NCI-H187 (cell line): ENCODE measurements at places on chromosomes 13 and 19.

DNA sequence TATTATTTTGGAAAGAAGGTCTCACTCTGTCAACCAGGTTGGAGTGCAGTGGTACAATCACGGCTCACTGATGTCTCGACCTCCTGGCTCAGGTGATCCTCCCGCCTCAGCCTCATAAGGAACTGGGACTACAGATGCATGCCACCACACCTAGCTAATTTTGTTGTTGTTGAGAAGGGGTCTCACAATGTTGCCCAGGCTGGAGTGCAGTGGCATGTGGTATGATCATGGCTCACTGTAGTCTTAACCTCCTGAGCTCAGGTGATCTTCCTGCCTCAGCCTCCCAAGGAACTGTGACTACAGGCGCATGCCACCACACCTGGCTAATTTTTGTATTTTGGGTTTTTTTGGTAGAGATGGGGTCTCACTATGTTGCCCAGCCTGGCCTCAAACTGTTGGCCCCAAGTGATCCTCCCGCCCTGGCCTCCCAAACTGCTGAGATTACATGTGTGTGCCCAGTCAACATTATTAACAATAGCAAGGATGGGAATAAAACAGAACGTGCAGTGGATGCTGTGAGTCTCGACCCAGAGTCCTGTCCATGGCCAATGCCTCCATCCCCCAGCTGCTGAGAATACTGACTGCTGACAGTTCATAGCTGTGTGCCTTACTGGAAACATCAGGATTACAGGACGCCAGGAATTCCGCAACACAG is 5.4 kb upstream of the MBD3L3 start:
- no peak for DNase-seq

GRCh38 chr13:73146707-73147106 is 87.9 kb downstream of the KLF5 start:
- DNase-seq = no peak

GRCh38 chr19:18650021-18650390 is 13.2 kb downstream of the KLHL26 start:
- no peak for DNase-seq

GRCh38 chr19:30555075-30555790 is 183.0 kb downstream of the ZNF536 start:
- no peak for DNase-seq

DNA sequence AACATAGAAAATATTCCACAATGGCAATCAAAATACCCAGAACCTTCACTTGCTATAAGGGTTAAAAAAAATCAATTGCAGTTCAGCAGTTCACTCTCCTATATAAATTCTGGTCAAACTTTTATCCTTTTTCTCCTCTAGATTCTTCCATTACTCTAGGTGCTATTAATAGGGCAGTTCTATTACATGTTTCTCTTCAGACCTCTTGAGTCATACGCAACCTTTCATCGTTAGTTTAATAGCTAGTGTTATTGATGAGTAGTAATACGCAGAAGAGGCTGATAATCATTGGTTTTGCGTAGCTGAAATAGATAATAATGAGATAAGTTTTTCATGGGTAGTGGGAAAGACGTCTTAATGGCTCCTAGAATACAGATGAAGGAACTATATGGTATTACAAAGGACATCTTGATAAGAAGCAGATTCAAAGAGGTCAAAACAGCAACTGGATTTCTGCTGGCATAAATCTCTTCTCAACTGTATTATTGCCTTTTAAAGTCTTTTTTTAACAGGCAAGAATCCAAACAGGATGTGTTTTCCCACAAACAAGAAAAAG is 118.3 kb upstream of the STARD13 start:
- DNase-seq = no peak

DNA sequence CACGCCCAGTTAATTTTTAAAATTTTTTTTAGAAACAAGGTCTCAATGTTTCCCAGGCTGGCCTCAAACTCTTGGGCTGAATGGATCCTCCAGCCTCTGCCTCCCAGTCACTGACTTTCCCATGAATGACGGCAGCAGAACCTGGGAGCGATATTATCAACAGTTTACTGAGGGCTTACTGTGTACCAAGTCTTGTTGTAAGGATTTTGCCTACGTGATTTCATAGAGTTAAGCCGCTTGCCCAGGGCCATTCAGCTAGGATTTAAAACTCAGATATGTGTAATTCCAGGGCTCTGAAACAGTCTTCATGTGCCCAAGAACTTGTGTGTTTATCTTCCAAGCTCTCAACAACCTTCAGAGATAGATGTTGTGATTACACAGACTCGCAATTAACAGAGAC is 6.0 kb upstream of the KXD1 start:
- DNase-seq = no peak

- DNase-seq = no peak
Measured at GRCh38 chr13:93727211-93728141, 500.9 kb downstream of the GPC6 start.

DNA sequence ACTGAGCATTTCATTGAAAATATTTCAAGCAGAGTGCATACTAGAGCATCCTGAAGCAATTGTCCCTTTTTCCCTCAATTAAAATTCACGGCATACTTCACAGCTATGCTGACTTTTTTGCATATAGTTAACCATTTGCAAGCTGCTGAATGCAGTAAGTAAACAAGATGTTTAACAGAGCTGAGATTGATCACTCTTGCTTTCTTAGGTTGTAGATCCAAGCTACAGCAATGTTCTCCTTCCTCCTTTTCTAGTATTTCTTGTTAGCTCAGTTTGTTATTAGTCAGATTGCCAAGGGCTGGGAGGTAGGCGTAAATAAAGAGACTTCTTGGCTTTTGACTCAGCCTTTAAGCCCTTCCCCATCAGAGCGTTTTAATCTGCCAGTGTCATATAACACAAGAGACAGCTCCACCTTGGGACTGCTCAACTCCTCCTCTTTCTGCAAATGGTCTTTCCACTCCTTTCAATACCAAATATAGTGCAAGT is at the start of gene SLITRK6:
TSS of gene SLITRK6 (minus strand) at position 323 of the 486 bp plus-strand sequence. CDS start 2,911 bp downstream, outside the sequence.
- no peak for DNase-seq

GRCh38 chr19:8149261-8150094 is at the start of gene FBN3:
Gene FBN3, minus strand, starts transcription at chr19:8149592. Its CDS starts 2,112 bp downstream, at chr19:8147480.
- no peak for DNase-seq

DNA sequence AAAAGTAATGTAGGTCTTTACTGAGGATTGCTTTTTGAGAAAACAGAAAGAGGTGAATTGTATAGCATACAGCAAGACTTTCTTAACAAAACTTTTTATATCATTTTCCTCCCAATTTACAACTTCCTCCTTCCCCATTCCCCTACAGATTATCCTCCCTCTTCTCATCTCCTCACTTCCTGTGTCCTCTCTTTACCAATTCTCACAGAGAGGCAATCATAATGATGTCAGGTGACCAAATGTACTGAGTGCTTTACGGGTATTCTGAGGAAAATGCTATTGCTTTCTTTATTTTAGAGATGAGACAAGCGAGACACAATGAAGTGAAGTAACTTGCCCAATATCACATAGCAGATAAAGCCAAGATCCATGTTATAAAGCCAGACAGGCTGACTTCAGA is 1.7 kb upstream of the MTMR6 start:
- no peak for DNase-seq

DNA sequence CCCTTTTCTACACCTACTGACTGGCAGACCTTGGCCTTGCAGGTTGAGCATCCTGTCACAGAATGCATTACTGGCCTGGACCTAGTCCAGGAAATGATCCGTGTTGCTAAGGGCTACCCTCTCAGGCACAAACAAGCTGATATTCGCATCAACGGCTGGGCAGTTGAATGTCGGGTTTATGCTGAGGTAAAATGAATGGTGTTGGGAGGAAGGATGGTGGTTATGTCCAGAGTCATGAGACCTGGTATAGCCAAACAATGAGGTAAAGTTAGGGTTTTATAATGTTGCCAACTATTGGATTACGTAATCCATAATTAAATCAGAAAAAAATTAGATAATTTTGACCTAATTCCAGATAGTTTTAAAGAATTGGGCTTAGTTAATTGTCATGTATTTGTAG is 212.5 kb downstream of the PCCA start:
- no peak for DNase-seq

DNA sequence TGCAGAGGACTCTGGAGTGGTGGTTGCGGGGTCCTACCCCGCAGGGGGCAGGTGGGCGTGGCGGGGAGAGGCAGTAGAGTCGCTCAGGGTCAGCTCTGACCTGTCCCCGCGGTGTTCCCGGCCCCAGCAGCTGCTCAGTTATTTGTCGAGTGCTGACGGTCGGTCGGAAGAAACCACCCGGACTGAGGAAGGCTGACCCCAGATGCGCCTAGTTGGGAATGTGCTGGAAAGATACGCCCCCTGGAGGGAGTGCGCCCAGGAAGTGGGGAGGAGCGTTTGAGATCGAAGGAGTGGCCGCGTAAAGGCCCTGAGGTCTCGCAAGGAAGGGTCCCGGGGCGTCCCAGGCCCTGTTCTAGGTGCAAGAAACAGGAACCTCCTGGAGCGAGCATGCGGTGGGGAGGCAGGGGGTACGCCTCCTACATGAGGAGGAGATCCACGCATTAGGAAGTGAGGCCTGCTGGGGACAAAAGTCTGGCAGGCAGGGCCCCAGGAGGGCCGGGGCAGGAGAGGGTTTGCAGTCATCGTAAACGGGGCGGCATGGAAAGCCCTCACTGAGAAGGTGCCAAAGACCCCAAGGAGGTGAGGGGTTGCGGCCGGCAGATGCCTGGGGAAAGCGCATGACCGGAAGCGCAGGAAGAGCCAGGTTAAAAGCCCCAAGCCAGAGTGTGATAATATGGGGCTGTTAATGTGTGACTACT is 9.2 kb downstream of the CCDC8 start:
- DNase-seq = no peak

DNA sequence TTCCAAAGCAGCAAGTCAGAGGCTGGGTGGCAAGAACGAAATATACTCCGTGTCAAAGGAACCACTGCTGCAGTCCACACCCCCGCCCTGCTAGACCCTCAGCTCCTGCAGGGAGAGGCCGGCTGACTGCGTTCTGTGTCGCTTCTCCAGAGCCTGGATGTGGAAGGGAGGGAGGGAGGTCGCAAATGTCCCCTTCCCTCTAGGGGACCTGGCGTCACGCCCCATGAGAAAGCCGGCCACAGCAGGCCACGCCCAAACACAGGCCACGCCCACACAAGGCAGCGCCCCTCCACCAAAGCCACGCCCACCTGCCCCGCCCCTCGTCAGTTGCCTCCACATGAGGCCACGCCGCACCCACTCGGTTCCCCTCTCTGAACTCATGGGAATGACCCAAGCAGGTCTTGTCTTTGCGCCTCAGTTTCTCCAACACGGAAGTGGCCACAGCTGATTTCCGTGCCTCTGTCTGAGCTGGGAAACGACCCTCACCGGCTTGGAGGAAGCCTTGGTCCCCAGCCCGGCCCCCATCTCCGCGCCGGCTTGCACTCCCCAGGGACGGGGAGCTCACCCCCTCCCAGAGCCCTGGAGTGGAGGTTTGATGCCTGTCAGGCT is 38.4 kb upstream of the TCF3 start:
- no peak for DNase-seq

DNA sequence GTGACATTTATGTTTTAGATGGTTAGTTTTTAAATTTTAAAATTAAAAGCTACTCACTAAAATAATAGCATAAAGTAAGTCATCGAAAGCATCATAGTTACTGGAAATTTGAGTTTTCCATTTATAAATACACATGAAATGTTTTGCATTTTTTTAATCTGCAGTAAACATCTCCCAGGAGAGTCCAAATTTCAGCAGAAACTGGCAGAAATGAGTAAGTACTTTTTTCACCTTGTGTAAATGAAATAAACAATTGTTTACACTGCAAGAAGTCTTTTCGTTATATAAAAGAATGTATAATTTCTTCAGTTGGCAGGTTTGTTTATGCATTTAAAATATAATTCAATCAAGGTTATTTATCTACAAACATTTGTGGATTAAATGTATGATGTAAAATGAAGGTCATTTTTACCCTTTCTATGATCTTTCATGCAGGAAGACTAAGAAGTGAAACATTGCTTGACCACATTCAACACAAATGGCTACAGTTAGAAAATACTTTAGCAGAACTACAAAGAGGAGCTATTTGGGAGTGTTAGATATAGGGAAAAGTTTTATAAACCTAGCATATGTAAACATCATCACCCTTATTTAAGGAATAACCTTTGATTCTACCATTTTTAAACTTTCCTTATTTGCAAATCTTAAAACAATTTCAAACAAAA is 55.6 kb downstream of the RCBTB2 start:
- no peak for DNase-seq

- DNase-seq = no peak
Measured at GRCh38 chr13:111047326-111047725, 67.8 kb upstream of the ARHGEF7 start.

- no peak for DNase-seq
Measured at GRCh38 chr19:44957526-44957925, 2.3 kb downstream of the CLPTM1 start.

- no peak for DNase-seq
Measured at GRCh38 chr19:56939951-56940350, 99.4 kb upstream of the PEG3 start.

GRCh38 chr19:6210721-6211600 is 68.8 kb downstream of the MLLT1 start:
- DNase-seq = no peak

DNA sequence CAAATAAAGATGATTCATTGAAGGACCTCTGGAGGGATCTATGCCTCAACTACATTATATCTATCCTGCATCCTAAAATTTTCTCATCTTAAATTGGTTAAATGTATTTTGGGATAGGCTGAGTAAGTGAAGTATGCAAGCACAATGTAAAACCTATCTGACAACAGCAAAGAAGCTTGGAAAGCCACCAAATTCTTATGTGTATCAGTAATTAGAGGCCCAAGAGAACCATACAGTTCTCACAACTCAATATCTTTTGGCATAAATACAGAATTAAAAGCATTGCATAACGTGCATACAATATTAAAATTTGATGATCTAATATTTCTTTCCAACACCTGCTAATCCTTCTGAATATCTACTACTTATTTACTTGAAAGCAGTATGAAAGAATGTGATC is 13.0 kb downstream of the POSTN start:
- DNase-seq = no peak

DNA sequence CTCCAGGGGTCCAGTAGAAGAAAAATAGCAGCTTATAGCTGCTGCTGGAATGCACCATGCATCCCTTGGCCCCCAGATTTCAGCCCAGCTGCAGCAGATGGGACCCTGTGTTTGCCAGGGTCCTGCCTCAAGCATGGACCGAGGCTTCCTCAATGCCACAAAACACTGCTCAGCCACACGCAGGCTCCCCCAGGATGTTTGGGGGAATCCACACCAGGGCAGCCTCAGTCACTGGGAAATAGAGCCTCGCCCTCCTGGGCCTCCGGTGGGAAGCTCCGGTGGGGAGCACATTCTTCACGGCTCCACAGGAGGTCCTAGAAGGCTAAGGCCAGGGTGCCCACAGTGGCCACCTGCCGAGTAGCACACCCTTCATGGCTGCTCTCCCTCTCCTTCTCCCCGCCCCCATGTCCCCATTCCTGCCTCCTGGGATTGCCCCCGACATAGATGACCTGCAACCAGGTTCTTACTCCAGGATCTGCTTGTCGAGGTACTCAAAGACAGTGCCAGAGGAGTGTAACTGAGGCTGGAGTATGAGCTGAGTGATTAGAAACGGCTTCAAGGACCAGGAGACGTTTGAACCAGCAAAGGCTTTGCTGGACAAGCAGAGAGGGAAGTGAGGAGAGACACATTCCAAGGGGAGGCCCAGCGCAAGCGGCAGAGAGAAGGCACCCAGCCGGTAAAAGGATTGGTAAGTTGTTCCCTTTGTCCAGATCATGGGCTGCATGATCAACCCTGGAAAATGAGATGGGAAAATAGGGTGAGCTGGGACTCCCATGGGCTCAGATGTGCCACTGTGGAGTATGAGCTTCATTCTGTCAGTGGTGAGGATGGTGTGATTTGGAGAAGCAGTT is 110.7 kb upstream of the UQCRFS1 start:
- no peak for DNase-seq

GRCh38 chr13:50236898-50237318 is 221.7 kb downstream of the KCNRG start:
- DNase-seq = no peak
